ENCODE measurements at places on chromosomes 2 and 18.

GRCh38 chr2:25895610-25896009 lies 17.3 kb upstream of the ASXL2 start:
- DNase-seq = no peak

DNA sequence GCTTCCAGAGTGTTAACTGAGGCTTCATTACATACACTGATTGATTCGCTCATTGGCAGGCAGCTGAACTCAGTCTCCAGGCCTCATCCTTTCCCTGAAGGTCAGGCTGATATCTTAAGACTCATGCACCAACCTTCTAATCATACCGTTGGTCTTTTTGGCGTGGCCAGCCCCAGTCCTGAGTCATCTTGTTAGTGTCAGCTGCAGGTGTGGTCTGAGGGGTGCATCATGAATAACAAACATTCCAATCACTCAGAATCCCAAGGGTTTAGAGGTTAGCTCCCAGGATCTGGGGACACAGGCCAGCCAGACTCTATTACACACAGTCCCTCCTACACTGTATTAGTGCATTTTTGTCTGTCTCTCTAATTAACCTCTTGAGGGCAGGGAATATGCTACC lies 271.5 kb downstream of the HRH4 start:
- DNase-seq = no peak

DNA sequence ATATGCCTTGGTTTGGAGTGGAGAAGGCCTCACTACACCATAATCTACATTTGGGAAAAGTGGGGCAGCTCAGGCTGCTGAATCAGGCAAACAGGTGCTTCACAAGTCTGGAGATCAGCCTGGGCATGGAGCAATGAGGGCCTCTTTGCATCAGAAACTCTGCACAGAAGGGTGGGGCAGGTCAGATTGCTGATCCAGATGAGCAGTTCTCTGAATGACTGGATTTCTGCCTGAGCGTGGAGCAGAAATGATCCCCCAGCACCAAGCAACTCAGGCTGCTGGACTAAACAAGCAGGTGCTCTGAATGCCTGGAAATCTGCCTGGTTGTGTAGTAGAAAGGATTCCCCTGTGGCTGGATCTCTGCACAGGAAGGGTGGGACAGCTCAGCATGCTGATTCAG lies 605.3 kb upstream of the ZNF804A start:
- no peak for DNase-seq

DNA sequence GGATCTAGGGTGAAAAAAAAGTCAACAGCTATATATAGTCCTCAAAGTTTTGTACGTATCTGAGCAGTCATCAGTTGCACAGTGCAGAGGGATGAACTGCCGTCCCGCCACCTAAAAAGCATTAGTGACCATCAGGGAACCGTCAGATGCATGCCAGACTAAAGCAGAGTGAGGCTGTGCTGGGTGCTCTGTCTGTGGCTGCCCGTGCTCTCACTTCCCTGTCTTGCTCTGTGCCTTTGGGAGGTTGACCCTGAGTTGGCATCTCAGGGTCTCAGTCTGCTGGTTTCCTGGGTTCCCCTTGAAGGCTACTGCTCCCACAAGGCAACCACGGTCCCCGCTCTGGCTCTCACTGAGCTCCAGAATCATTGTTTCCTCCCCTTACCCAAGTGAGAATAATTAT lies 11.1 kb downstream of the CLUL1 start:
- DNase-seq = no peak

DNA sequence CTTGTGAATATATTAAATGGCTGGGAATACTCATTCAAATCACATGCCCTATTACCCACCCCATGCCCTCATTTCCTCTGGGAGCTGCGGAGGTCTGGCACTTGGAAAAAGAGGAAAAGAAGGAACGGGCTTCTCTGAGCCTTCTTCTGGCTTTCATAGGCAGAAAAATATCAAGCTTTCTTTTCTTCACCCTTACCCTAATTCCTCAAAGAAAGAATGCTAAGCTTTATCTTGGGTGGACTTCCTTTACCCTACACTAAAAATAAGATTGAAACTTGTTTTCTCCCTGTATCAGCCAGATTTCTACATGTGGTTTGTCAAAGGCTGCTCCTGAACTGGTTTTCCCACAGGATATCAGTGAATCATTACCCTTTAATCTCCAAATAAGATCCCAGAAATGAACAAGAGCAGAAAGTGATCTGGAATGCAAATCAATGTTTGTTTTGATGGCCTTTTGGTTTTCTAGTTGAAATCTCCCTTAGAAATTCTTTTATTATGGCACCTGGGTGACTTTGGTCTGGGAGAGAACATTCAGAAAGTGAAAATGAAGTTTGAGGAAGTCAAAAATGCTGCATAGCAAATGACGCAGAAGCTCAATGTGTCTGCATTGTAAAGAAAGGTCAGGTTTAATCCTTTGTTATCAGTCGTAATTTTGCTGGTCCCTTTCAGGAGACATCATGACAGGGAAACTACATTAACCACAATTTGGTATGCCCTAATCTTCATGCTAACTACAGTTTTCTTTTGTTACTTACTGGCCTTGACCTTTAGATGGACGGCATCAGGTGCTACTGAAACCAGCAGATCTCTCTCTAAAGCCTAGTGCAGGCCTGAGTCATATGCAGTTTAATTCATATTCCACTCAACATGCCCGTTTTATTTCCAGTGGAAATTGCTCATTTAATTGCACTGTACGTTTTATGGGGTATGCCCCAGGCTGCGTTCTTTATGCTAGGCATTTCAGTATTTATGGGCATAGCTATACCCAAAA lies 46.6 kb upstream of the HNRNPA3 start:
- DNase-seq = no peak

DNA sequence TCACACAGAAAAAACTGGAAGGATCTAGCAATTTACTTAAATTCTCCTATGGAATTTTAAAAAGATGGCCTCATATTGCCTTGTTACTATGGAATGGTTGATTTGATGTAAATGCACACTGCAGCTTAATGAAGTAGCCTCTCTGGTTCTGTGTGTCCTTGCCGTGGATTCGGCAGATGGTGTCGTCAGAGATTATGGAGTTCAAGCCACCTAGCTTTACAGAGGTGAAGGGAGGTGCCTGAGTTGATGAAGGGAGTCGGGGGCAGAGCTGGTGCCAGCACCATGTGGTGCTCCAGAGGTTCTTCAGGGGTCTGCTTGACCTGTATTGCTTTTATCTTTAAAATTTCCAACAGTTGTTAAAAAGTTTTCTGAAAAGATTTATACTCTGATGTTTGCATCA lies 48.8 kb downstream of the ASAP2 start:
- no peak for DNase-seq

DNA sequence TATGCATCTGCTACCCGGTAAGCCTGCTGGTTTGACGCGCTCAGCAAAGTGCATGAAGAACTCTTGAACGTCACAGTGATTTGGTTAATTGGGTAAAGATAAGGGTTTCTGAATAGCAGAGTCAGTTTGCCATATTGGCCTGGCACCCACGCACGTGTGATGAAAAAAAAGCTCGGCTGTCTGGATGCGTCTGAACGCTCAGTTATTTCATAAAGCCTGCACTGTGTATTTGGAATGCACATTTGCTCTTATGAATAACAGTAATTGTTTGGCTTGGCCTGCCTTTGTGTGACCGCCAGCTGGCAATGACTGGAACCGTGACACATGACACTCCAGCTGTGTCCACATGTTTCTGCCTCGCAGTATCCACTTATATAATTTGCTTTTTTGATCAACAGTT lies 129.2 kb upstream of the MEIS1 start:
- no peak for DNase-seq

GRCh38 chr18:73891572-73892421 lies 255.8 kb downstream of the FBXO15 start:
- no peak for DNase-seq

DNA sequence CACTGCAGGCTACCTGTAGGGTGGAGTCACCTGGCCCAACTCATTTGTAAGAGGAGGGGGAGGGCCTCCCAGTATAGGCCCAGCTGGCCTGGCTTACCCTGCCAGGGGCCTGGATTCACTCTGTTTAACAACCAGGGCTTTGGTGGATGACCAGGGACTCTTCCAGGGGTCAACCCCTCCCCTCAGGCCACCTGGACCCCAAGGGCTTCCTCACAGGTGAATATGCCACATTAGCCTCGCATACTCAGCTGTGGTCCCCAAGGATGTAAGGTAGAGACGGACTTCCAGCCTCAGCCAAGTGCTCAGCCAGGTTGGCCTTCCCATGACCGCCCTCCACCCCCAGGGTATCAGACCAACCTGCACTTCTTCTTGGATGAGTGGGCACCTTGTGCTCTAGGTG lies 8.8 kb upstream of the SH3RF3 start:
- no peak for DNase-seq
